ENCODE measurements at places on chromosomes 12 and 14.

DNA sequence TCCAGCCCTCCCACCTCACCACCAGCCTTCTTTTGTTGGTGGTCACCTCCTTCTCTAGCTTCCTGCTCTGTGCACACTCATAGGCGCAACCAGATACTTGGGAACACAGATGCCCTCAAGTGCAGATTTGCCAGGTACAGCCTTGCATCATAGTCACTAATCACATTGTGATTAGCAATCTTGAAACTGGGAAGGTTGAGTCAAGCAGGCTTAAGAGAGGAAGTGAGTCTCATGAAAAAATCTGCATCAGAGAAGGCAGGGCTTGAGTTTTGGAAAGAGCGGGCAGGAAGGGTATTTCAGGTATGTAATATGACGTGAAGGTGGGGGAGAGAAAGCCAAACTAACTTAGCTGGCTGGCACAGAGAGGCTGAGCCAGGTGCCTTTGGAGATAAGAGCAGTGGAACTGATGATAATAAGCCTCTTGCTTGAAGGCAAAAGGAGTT, 2.7 kb upstream of the RABGGTA start:
- no peak for DNase-seq

DNA sequence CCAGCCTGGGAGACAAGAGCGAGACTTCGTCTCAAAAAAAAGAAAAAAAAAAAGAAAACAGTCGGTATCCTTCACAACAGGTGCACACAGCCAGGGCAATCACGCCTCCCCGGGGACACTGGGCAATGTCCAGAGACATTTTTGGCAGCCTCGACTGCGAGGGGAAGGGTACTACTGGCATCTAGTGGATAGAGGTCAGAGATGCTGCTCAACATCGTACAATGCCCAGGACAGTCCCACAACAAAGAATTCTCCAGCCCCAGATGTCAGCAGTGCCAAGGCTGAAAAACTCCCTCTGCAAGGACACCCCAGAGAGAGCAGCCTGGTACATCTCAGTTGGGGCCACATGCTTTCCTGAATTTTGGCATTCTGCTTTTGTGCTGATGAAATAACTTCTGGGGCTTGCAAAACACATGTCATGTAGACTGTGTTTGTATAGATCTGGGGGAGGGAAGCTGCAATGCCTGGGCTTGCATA, 21.5 kb downstream of the ALDH2 start:
- no peak for DNase-seq

DNA sequence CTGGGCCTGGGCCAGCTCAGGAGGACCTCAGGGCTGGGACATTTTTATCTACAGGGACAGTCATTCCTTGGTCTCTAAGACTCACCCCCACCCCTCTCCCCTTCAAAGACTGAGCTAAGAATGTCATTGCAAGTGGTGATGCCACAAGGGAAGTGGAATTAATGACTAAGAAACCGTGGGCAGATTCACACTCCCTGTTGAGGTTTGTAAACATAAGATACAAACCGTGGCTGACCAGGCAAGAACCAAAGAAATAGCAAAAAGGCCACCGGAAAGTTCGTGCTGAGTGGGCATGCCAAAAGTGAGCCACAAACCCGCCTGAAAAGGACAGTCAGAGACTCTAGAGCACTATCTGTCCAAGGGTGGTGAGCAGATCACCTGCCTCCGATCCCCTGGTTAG, 25.7 kb downstream of the NUAK1 start:
- DNase-seq = no peak

DNA sequence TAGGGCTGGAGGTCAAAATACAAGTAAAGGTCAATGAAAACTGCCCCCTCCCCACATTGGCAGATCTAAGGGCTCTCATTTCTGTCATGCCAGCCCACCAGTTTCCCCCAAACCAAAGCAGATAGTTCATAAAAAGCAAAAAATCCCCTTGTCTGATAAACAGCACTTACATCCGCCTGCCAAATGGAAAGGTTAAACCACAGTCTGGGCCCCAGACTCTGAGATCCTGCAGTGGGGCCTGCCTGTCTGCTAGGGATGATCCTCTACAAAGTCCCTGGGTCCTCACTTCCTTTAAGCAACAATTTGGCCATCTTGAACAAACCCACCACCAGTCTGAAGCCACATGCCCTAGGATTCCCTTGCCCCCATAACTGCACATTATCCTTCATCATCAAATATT, 9.7 kb upstream of the RPS26 start:
- no peak for DNase-seq

DNA sequence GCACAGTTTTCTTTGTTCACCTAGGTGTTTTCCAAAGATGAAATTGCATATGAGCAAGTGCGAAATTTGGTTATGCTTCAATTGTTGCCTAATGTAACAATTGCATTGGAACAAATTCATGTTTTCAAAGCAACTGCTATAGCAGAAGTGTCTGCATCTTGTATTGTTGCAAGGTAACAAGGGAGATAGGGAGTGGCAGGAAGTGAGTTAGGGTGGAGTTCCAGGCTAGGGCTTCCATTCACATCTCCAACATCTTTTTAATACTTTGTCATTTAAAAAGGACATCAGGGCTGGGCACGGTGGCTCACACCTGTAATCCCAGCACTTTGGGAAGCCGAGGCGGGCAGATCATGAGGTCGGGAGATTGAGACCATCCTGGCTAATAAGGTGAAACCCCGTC, 312.3 kb upstream of the E2F7 start:
- no peak for DNase-seq

- no peak for DNase-seq
Observed at GRCh38 chr12:53624458-53624857, 1.7 kb downstream of the ATF7 start.

- DNase-seq = no peak
Observed at GRCh38 chr14:63470962-63471793, 72.0 kb downstream of the PPP2R5E start.

DNA sequence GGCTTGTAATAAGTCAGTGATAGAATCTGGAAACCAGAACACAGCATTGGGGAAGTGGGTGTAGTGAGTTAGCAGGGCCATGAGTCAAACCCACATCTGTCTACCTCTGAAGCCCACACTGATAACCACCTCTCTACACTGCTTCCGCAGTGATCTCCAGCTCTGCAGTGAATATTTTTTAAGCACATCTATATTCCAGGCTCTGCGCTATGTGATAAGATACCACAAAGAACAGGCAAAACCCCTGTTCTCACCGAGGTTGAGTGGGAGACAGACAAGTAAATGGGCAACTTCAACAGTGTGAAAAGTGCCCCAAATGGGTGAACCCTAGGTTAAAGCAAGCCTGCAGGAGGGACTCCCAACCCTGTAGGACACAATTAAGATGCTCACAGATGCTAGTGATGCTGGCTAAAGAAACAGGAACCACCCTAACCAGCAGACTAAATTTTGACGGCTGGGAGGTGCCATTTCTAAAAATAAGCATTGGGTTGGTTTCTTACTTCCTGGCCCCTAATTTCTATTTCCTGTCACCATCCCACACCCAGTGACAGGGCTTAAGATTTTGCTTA, 375.0 kb downstream of the DPF3 start:
- peak; percentile 24 for DNase-seq

DNA sequence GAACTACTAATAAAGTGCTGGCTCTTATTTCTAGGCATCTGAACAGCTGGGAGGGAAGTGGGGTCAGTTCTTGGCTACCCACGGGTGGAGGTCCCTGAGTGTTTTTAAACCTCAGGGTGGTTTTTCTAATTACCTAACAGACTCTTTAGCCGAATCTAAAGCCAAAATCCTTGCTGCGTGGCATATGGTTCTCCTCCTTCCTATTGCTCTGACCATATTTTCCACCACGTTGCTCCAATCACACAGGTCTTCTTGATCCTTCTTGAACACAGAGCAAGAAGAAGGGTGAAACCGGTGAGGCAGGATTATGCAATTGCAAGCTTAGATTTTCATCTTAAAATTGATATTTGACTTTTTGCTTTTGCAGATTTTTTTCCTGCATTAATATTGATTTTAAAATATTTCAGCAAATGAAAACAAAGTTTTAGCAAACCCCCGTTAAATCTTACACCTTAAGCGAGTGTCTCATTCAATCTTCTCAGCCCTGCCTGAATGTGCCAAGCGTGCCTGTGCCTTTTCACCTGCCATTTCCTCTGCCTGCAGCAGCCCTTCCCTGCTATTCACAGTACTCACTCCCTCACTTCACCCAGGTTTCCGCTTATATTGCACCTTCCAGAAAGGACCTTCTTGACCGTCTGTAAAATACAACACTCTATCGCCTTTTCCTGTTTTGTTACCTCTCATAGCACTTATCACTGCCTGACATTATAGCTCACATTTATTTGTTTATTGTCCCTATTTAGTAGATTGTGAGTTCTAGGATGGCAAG, 506.0 kb downstream of the DIO2 start:
- no peak for DNase-seq

- DNase-seq = no peak
Observed at GRCh38 chr12:8549381-8549780, 8.7 kb upstream of the CLEC4E start.

- DNase-seq = no peak
Observed at GRCh38 chr12:14647028-14647750, 49.2 kb downstream of the GUCY2C start.

DNA sequence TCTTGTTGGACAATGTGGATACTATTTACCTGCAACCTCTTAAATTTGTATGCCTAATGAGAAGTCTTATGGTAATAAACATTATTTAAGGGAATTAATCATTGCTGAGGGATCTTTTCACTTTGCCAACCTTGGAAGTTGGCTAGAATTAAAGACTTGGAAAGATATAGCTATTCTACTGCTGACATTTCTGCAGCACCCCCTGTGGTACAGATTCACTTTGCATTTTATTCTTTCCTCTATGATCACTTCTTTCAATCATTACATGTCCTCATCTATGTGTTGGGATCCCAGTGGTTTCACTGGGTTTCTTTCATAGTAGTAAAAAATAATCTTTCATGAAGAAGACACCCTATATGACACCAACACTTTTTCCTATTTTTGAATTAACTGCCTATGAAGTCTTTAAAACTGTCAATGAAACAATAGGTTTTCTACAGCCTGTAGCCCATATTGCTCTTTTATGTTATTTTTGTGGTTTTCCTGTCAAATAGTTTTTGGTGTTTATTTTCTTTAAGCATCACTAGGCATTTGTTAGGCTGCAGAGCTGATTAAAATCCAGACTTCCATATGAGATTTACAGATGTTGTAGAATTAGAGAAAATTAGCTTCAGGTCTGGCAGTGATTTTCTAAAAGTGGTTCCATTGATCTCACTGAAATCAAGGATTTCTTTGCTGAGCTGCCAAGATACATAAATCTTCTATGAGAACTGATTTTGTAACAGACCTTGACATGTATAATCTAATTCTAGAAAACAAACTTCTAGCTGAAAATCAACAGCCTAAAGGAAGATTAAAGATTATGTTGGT, 256.1 kb downstream of the NAV3 start:
- DNase-seq = no peak

DNA sequence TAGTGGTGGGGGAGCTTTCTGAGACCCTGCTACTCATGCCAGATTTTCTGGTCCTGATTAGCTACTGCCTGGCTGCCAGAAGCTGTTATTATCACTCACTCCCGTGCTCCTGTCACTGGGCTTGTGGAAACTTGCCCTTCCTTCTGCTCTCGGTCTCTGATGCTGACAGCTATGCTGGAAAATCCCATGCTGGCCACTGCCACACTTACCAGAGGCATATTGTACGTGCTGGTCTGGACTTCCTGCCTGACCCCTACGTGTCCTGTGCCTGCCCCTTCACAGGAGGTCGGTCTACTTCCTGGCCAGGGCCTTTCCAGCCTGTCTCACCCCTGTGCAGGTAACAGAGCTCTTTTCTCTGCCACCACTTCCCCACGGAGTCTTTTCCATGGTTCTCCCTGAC, 149.4 kb upstream of the PLEKHG7 start:
- DNase-seq = no peak

DNA sequence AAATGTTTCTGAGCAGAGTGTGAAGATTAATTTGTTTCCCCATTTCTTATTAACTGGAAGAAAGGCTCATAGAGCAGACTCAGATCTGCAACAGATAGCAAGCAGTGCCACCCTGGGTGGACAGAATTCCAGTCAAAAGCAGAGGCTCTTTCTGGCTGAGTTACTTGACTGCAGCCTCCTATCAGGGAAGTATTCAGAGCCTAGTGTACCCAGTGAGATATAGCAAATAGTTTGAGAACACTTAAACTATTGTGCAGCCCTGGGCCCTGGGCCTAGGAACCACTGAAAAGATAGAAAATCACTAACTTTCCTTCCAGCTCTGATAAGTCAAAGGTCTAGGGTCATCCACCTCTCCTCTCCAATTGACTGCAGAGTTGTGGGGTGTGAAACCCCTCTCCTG, 11.2 kb upstream of the AQP2 start:
- no peak for DNase-seq

DNA sequence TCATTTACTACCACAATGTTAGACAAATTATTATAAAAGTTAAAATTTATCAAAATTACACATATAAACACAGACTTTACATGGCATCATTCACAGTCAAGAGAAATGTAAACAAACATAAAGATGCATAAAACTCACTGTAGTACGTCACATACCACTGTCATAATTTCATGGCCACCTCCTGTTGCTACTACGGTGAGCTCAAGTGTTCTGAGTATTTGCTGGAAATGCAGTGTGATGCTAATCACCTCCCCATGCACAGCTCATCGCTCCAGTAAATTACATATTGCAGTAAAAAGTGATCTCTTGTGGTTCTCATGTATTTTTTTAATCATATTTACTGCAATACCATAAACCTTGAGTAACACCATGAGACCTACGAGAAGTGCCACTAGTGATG, 247.7 kb upstream of the SFSWAP start:
- DNase-seq = no peak

GRCh38 chr14:55514819-55515490, 65.1 kb upstream of the KTN1 start:
- DNase-seq = no peak

- DNase-seq = no peak
Observed at GRCh38 chr12:69428351-69429073, 41.7 kb upstream of the FRS2 start.

- DNase-seq = no peak
Observed at GRCh38 chr12:117485984-117486839, 124.8 kb upstream of the NOS1 start.
